Endothelial cell (in vitro differentiated cells): ENCODE measurements at places on chromosomes 4 and X. TPM values are rescaled to one million over a fixed set of nuclear protein-coding genes. Genes with fewer than 3 reads are reported as not detected.
A peak's percentile ranks its signal among the peaks of the same experiment; 100 is the strongest.

Gene CYLC1
- total RNA-seq, result not detected

DNA sequence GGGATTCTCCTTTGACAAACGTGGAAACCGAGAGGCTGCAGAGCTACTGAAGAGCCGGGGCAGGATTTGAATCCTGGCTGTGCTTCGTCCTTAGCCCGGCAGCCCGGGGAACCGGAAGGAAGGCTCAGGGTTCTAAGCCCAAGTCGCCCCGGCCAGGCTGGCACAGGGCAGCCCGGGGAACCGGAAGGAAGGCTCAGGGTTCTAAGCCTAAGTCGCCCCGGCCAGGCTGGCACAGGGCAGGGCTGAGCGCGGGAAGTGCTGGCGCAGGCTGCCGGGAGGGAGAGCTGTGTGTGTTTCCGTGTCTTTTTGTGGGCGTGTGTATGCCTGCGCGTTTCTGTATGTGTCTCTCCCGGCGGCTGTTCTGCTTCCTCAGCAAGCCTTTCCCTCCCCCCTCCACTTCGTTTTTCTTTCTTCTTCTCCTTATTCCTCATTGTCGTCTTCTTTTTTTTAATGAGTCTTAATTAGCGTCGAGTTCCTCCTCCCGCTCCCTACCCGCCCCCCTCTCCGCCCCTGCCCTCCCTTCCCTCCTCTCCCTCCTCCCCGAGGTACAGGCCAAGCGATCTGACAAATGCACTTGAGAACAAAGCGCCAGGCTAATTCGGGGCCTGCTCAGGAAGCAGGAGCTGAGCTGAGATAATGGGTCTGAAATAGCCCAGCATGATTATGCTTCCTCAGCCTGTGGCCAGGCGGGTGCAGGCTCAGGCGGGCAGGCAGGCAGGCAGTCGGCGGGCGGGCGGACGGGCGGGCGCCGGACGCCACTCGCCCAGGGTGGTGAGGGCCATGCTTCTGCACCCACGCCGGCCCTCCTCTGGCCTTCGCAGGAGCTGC lies 65.9 kb downstream of the EFNB1 start:
- no peaks in the 10 kb centered on the region for H3K36me3 ChIP-seq
- H3K27me3 ChIP-seq, result peaks cover 3% of the 10 kb centered on the region
- DNase-seq, result peak; percentile 41
- H3K4me1 ChIP-seq, result peaks cover 12% of the 10 kb centered on the region
- no peak overlapping the region for H3K4me3 ChIP-seq

- H3K4me1 ChIP-seq, result peaks cover 3% of the 10 kb centered on the region
- DNase-seq, result no peak
- H3K36me3 ChIP-seq, result peaks cover 35% of the 10 kb centered on the region
- H3K27ac ChIP-seq, result no peak overlapping the region
- peak overlapping the region; percentile 6 for H3K4me3 ChIP-seq
Observed at GRCh38 chr4:87117051-87117731, 103.2 kb downstream of the KLHL8 start.

GRCh38 chrX:130264573-130264972 lies 4.1 kb downstream of the ZNF280C start:
- no peak for DNase-seq
- no peaks in the 10 kb centered on the region for H3K27me3 ChIP-seq
- no peaks in the 10 kb centered on the region for H3K36me3 ChIP-seq
- H3K4me3 ChIP-seq, result no peak overlapping the region
- no peaks in the 10 kb centered on the region for H3K4me1 ChIP-seq
- no peak overlapping the region for H3K27ac ChIP-seq
